ENCODE measurements at places on chromosomes 13 and 19.
A peak's percentile ranks its signal among the peaks of the same experiment; 100 is the strongest.

GRCh38 chr19:3042621-3043267 lies 13.7 kb upstream of the TLE2 start:
- no peak for DNase-seq

GRCh38 chr19:8610041-8610935 lies at the start of gene ADAMTS10:
Gene ADAMTS10 (minus strand): TSS chr19:8610715. CDS start chr19:8605710, 5,005 bp downstream.
- DNase-seq: no peak

DNA sequence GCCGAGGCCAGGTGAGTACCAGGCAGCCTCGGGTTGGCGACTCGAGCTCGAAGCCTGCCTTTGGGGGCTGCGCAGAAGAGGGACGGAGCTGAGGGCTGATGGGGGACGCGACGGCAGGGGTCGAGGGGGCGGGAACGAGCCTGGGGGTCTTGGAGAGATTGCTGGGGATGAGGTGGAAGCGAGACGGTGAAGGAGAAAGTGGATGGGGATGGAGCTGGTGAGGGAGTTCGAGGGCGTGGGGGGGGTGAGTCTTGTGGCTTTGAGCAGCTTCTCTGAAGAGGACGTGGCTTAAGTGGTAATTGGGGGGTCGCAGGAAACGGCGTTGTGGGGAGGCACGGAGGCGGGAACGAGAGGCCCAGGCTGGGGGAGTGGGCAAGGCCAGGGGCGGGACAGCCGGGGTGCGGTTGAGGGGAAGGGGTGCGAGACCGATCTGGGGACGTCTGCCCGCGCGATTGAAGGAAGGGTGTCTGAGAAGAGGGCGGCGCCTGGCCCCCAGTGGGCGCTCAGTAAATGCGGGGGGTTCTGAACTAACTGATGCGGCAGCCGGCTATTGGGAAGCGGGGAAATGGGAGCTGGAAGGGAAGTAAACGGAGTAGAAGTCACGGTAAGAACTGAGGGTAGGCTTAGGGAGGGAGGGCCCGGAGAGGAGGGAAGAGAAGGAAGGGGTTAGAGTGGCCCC lies 426 bp downstream of the MYO9B start:
- DNase-seq: peak; percentile 43

DNA sequence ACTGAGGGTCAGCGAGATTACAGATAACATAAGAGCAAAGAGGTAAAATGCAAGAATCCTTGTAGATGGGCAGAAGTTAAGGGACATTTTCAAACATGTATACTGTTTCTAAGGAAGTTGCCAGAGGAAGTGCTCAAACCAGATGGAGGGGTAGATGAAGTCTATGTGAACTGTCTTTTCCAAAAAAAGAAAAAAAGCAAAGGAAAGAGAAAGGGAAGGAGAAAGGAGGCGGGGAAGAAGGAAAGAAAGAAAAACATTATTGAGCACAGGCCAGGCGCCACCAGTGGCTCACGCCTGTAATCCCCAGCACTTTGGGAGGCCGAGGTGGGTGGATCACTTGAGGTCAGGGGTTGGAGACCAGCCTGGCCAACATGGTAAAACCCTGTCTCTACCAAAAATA lies 5.3 kb downstream of the DMAC2 start:
- no peak for DNase-seq

- no peak for DNase-seq
Measured at GRCh38 chr13:75617230-75617629, 18.9 kb upstream of the LMO7 start.

- DNase-seq: no peak
Measured at GRCh38 chr13:111387026-111387871, 66.8 kb downstream of the TEX29 start.

GRCh38 chr19:10315335-10316214 lies at the start of gene FDX2:
Gene FDX2 (minus strand): TSS chr19:10316015. CDS start chr19:10315996, 19 bp downstream.
- DNase-seq: peak; percentile 86

DNA sequence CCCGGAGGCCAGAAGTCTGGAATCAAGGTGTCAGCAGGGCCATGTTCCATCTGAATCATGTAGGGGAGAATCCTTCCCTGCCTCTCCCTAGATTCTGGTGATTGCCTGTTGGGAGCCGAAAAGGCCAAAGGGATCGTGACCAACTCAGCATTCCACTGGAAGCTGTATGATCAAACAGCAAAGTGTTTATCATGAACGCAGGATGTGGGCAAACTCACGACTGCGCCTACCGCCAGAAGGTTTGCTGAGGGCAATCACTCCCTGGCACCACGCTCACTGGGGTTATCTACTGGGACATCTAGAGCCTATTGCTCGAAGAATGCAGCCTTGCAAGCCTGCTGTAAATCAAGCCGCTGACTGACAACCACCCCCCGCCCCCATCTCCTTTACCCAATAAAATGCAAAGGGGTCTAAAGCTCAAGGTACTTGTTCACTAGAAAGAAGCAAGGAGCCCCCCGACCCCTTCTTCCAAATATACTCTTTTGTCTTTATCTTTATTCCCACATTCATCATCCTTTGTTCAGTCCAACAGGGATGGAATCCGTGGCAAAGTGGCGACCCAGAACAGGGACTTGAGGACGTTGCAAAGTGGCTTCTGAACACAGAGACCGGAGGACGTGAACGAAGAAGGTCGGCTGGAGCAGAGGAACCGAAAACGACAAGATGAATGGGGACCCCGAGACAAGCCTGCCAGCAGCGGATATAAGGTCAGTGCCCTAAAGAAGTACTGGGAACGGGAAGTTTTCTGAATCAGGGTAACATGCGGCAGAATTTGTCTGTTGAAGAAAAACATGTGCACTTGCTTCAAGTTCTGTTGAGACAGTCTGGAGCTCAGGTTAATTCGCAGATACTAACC lies 16.8 kb downstream of the CLEC4M start:
- DNase-seq: no peak

GRCh38 chr13:46348961-46349360 lies 38.1 kb downstream of the RUBCNL start:
- no peak for DNase-seq

DNA sequence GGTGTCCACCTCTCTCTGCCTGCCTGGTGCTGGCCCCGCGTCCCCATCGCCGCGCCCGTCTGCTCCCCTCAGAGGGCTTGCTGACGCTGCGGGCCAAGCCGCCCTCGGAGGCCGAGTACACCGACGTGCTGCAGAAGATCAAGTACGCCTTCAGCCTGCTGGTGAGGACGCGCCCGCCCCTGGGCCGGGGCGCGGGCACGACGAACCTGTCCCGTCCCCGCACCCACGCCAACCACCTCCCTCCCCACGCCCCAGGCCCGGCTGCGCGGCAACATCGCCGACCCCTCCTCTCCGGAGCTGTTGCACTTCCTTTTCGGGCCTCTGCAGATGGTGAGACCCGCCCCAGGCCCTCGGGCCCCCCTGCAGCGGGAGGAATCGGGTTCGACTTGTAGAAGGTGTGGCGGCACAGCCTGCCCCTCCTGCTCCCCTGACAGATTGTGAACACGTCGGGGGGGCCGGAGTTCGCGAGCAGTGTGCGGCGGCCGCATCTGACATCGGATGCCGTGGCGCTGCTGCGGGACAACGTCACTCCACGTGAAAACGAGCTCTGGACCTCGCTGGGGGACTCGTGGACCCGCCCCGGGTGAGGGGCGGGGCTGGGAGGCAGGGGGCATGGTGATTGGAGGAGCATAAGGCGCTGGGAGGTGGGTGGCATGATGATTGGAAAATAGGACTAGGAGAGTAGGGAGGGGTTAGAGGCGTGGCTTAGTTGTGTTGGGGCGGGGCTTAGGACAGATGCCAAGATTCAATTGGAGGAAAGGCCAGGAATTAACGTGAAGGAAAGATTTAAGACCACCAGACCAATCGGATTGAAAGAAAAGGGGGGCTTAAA lies 6.6 kb downstream of the EPS8L1 start:
- DNase-seq: peak; percentile 41

GRCh38 chr19:7687177-7687576 lies 6.5 kb downstream of the TRAPPC5 start:
- no peak for DNase-seq

DNA sequence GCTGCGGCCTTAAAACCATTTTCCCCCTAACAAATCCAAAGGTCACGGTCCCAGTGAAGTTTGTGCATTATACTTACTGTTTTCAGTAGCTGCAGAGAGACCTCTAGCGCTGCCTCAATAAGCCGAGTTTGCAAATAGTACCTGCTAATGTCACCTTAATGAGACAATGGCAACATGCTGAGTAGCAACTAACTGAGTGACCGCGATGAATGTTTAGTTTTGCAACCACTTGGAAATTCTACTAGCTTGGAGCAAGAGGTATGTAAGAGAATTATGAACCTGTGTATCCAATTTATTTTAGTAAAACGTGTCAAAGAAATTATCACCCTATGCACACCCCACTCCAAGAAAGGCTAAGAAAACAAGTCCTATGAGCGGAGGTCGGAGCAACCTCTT lies 1.2 kb downstream of the KPNA3 start:
- peak; percentile 7 for DNase-seq

DNA sequence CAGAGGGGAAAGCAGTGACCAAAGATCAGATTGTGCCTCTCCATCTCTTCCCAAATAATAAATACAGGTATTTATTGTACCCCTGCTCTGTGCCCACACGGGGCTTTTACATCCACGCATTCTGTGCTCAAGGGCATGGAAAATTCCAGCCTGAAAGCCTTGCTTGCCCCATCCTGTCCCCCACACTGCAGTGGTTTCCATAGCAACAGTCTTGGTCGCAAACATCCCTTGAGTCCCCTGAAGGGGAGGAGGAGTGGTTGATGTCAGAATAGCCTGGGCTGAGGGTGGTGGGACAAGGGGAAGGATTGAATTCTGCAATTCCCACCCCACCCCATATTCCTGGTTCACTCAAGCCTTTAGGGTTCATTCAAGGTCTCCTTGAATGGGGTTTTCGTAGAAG lies 41.0 kb upstream of the USP29 start:
- DNase-seq: no peak

- DNase-seq: no peak
Measured at GRCh38 chr19:13014101-13014920, 19.0 kb downstream of the NFIX start.

- no peak for DNase-seq
Measured at GRCh38 chr13:47216176-47216822, 319.4 kb upstream of the HTR2A start.

DNA sequence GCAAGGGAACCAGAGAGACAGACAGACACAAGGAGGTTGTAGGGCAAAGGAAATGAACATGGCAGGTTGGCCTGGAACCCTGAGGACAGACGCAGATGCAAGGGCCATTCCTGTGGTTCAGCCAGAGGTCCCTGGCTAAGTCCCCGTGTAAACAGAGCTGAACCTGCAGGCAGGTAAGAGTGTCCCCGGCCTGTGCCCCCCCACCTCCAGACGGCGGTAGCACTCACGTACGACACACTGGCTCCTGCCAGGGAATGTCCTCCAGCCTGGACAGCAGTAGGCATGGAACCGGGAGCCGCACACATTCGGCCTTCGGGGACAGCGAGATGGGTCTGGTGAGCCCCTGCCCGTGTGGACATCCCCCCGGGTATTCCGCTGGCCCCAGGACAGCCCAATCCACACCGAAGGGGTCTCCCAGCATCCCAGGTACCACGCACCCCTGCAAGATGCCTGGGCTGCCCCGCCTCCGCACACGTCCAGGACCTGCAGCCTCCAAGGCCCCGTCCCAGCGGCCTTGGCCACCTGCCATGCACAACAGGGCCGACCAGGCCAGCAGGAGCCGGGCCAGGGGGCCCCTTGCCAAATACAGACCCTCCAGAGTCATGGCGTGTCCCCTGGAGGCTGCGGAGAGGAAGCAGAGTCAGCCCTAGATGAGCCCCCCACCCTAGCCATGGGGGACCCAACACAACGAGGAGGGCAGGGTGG lies 2.4 kb downstream of the FBN3 start:
- DNase-seq: no peak

- no peak for DNase-seq
Measured at GRCh38 chr19:45348367-45349125, 8.0 kb downstream of the KLC3 start.

DNA sequence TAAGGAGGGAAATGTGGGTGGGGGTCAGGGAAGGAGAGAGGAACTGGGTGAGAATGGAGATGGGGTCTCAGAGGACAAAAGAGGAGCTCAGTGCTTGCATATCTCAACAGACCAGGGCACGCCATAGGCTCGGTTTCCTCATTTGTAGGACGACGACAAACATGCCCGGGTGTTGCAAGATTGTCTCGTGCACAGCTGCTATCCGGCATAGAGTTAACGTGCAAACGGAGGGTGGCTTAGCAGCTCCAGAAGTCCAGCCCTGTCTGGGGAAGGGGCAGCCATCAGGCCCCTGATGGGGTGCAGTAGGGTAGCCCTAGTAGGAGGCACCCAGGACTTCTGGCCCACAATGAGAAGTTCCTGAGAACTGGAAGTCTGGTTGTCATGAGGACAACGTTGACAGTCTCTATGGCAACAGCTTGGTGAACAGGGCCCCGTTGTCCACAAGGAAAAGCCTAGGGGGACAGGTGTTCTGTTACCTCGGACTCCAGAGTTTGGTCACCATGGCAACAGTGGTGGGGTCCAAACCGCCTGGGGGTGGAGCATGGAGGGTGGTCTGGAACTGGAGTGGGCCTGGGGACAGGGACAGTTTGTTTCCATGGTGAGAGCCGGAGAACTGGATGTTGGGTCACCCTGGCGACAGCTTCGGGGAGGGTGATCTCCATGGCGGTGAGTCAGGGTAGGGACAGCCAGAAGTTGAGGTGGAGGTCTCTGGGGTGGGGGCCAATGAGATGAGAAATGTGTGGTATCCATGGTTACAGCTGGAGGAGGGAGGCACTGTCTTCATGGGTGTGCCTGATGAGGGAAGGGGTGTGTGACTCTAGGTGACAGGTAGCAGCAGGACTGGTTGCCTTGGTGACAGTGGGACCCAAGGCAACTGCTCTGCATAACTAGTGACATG lies 16.8 kb downstream of the TM6SF2 start:
- DNase-seq: no peak

DNA sequence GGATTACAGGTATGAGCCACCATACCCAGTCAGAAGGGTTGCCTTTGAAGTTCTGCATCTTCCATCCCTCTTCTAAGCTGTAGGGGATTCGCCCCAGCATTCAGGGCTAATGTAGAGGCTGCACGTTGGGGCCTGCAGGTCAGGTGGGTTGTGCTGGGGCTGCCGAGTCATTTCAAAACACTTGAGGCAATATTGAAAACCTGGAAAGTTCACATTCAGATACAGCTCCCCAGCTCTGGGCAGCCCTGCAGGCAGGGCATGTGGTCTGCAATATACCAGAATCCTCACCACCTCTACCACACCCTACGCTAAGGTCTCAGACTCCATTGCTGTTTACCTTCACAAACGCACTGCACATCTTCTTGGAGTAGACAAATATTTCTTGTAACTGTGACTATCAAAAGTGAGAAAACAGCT lies 24.6 kb downstream of the CCNE1 start:
- no peak for DNase-seq

DNA sequence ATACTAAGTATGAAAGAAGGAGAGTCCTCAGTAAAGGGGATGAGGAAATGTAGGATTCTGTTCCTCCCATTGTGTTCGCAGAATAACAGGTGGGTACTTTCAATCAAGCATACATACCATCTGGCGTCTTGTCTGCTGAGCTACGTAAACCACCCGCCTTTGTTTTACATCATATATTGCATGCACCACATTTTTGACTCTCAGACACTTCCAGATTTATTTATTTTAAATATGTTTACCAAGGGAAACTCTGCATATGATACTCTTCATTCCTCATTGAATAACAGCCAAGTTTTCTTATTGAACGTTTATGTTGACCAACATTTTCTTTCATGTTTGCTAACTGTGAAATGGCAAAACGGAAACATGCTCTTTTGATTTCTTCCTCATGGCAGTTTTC lies 174.1 kb downstream of the FGF14 start:
- DNase-seq: no peak

All from stimulated activated CD8-positive, alpha-beta memory T cell treated with anti-CD3 and anti-CD28 coated beads, Interleukin-7, amount 100 ng/mL, for 4 hours (primary cell).